ENCODE measurements at places on chromosomes 12 and 14.

- DNase-seq = peak; percentile 34
Observed at GRCh38 chr14:44962334-44963043, 499 bp downstream of the TOGARAM1 start.

DNA sequence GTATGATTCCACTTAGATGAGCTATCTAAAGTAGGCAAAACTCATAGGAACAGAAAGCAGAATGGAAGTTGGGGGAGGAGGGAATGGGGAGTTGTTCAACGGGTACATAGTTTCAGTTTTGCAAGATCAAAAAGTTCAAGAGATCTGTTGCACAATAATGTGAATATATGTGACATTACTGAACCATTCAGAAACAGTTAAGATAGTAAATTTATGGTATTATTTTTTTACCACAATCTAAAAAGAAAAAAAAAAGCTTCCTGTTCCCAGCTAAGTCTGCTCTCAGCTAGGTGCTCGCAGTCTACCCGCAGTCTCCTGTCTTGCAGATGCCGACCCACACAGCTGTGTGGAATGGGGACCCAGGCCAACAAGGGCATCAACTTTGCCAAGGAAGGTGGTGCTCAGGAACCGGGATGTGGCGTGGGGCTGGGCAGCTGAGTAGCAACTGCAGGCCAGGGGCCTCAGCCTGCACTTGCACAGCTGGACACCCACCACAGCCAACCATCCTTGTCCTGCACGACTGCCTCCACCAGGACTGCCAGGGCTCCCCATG, 15.3 kb upstream of the ANO6 start:
- DNase-seq = no peak

GRCh38 chr12:57793920-57794319, 11.3 kb downstream of the TSFM start:
- no peak for DNase-seq

DNA sequence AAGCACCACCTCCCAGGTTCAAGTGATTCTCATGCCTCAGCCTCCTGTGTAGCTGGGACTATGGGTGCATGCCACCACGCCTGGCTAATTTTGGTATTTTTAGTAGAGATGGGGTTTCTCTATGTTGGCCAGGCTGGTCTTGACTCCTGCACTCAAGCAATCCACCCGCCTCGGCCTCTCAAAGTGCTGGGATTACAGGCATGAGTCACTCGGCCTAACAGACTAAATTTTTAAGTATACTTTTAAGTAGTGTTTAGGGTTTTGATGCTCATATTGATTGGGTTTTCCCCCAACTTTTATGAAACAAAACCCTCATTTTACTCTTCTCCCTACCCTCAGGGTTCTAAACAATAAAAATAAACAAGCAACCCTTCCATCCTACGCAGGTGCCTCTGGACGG, 5.5 kb downstream of the MYO1A start:
- DNase-seq = no peak

DNA sequence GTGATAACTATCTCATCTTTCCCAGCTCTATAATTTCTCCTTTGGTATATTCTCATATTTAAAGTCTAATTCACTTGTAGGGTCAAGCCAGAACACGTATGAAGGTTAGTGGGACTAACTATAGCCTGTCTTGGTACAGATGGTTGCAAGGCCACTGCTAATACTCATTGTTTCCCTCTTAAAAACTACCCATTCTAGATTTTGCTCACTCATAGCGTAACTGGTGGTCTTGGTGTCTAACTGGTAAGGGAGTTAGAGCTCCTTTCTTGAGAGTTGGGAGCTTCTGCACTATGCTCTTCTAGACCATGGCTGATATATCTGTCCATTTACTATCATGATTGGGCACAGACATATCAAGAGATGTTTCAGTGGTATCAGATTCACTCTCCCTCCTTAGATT, 8.8 kb downstream of the MGP start:
- no peak for DNase-seq

DNA sequence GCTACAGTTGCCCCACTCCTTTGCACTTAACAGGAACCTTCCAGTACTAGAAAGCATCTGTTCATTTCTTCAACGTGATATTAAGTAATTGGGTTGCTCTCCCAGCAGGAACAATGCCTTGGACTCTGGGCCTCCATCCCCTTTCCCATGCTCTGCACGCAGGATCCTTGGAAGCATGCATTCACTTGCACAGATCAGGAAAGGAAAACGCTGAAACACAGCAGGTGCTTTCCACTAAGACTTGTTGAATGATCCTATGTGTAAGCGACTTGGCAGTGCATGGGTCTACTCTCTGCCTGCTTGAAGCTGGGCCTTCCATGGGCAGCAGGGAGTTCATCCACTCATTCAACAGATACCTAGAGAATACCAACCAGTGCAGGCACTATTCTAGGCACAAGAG, 2.3 kb downstream of the LTBP2 start:
- no peak for DNase-seq

DNA sequence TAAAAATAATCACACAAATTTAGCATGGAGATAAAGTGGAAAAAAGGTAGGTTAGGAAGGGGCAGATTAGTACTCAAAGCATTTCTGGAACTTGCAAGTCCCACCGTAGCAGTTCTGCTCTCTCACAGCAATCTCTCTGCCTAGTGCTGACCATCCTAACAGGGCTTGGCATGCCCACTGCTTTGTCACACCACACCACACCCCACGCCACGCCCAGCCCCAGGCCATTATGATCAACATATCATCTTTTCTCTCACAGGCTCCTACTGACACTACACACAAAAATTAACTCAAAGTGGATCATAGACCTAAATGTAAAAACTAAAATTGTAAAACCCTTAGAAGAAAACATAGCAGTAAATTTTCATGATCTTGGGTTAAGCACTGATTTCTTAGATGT, 273.7 kb downstream of the DAD1 start:
- no peak for DNase-seq

- no peak for DNase-seq
Observed at GRCh38 chr12:53564941-53565340, 57.7 kb upstream of the NPFF start.

DNA sequence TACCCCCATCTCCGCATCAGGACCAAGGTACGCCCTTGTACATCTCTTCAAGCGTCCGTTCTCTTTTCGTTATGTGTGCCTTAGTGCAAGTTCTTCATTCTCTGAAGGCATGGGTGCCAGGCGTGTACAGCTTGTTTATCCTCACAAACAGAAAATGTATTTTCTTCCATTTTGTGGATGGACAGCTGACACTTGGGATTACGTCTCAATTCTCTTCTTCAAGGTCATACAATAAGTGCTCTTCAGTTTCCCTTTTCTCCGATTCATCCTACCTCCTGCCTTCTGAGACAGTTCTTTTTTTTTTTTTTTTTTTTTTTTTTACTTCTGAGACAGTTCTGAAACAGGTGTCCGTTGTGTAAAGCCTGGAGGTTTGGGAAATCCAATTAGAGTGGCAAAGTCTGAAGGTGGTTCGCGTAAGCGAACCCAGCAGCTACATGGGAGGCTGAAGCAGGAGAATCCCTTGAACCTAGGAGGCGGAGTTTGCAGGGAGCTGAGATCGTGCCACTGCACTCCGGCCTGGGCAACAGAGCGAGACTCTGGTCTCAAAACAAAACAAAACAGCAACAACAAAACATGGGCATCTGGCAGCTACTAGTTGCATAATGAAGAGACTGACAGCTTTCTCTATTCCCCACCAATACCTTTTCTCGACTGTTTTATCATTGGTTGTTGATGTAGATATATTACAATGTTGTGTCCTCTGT, 734 bp downstream of the COX6A1 start:
- no peak for DNase-seq

GRCh38 chr14:68124979-68125731, 305.6 kb downstream of the RAD51B start:
- DNase-seq = no peak

- DNase-seq = no peak
Observed at GRCh38 chr12:122208073-122208820, 4.7 kb downstream of the B3GNT4 start.

GRCh38 chr14:95008445-95009217, 148.7 kb downstream of the DICER1 start:
- DNase-seq = no peak

- DNase-seq = peak; percentile 50
Observed at GRCh38 chr12:93003531-93004239, 74.6 kb upstream of the EEA1 start.

GRCh38 chr14:106044949-106045596, 518.7 kb downstream of the TMEM121 start:
- DNase-seq = no peak

GRCh38 chr14:100525615-100526014, 61.6 kb downstream of the BEGAIN start:
- no peak for DNase-seq

All from left renal cortex interstitium (tissue), 4 donors.